ENCODE measurements at places on chromosomes 11 and 22. TPM values are rescaled to one million over a fixed set of nuclear protein-coding genes. Genes with fewer than 3 reads are reported as not detected.

The AHNAK gene
- total RNA-seq, result 54.7 TPM

The OR4C13 gene
- total RNA-seq, result not detected

The CBLIF gene
- total RNA-seq, result not detected

The ACP2 gene
- 10.2 TPM for total RNA-seq

The YPEL1 gene
- total RNA-seq, result 1.5 TPM

The ABCG4 gene
- total RNA-seq, result not detected

The ARHGAP8 gene
- total RNA-seq, result 3.3 TPM

The KDM4F gene
- total RNA-seq, result not detected

The APOBEC3H gene
- total RNA-seq, result 7.3 TPM

The CRYBB1 gene
- total RNA-seq, result not detected

The FAM111B gene
- total RNA-seq, result 38.9 TPM

The PKNOX2 gene
- not detected for total RNA-seq

The RAB39A gene
- 0.12 TPM for total RNA-seq

The ELMOD1 gene
- total RNA-seq, result not detected

The SLC22A9 gene
- not detected for total RNA-seq

The RAC2 gene
- total RNA-seq, result 692 TPM

The RFPL1 gene
- total RNA-seq, result not detected

The OVCH2 gene
- total RNA-seq, result not detected

The BTBD18 gene
- total RNA-seq, result not detected

The CDC42EP1 gene
- 0.87 TPM for total RNA-seq

The TTC36 gene
- 0.21 TPM for total RNA-seq

The CRYBB3 gene
- total RNA-seq, result 0.34 TPM

The MRGPRF gene
- not detected for total RNA-seq
